ENCODE measurements at places on chromosomes 12 and 14.

DNA sequence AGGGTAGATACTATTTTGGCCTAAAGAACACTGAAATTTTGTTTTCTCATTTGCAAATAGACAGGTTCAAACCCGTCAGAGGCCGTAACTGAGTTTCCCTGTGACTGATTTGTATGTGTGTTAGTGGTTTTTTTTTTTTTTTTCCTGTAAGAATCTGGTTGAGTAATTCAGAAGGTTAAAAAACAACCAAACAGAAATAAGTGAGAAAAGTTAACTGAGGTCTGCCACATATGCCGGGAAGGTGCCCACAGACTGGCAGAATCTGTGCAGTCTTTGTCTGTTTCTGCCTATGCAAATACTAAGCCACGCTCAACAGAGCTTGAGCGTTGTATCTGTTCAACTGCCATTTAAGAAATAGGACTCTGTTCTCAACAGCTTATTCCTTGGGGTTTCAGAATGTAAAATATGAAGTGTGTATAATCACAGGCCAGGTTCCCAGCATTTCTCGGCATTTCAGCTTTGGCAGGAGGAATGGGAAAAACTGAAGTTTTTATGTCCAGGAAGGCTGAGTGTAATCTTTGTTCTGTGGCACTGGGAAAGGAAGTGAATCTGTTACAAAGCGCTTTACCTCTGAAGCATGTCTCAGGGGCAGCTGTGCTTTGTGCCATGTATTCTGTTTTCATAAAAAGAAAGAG is 181.9 kb downstream of the PRKCH start:
- DNase-seq, result no peak

DNA sequence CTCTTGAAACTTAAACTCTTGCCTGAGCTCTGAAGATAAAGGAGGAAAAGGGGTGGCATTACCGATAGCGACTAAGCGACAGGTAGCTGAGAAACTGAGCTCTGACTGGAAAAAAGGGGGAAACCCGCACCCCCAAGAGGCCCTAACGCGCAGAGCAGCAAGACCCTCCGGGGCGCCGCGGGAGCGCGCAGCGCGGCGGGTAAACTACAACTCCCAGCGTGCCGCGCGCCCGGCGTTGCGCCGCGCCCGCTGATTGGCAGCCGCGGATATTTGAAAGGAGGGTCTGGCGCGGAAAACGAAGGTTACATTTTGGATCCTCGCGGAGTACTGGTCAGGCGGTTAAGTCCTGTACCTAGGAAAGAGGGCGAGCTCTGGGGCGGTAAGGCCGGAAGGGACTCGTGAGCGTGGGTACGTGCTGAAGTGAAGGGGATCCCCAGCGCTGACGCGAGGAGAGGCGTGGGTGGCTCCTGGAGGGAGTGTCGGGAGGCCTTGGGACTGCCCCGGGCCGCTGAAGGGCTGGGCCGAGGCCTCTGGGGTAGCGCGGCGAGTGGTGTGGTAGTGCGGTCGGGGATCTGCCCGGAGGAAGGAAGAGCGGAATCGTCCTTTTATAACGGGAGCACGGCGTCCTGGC is at the start of gene ESPL1:
Gene ESPL1, plus strand, starts transcription at position 301 of the 631 bp plus-strand sequence. CDS start 468 bp downstream, outside the sequence.
- peak; percentile 81 for DNase-seq

DNA sequence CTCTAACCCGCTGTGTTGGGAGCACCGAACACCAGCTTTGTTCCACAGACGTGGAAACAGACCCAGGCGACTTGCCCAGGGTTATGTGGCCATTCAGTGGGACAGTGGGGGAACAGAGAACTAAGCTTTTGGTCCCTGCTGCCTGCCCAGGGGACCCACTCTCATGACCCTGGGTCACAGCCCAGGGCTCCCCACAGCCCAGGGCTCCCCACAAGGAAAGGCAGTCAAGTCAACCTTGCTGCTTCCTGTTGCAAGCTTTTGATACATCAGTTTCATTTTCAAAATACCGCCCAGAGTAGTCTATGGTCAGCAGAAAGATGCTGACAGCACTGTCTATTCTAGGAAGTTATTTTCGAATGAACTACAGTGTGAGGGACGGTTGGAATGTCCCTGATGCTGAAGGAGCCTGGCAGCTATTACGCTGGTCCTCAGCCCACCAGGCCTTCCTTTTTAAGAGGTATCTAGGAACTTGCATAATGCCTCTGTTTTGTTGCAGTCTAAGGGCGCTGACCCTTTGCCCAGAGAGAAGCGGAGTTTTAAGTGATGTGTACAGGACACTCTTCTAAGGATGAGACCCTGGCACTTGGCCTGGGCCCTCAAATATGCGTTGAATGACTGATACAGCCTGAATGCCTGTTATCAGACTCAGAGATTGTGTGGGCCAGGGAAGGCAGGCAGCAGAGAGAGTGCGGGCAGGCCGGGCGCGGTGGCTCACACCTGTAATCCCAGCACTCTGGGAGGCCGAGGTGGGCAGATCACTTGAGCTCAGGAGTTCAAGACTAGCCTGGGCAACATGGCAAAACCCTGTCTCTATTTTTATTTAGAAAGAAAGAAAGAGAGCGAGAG is 12.6 kb upstream of the TTC7B start:
- no peak for DNase-seq

GRCh38 chr14:72457641-72458040 is 436.3 kb downstream of the DPF3 start:
- no peak for DNase-seq

DNA sequence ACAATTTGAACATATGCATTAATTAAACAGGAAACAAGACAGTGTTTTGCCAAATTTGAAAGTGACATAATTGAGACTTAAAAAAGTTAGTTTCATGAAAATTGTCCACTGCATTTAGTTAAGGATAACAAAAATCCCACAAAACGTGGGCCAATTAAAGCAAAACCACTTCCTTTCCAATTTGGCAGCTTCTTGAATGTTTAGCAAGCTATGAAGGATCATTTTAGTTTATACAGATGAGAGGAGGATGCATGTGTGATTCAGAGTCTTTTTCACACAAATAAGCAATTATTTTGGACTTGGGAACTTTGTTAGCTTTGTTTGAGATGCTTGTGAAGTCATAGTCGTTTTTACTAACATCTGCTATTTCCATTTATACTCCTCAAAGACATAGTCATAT is 109.6 kb downstream of the ATXN7L3B start:
- DNase-seq, result no peak

DNA sequence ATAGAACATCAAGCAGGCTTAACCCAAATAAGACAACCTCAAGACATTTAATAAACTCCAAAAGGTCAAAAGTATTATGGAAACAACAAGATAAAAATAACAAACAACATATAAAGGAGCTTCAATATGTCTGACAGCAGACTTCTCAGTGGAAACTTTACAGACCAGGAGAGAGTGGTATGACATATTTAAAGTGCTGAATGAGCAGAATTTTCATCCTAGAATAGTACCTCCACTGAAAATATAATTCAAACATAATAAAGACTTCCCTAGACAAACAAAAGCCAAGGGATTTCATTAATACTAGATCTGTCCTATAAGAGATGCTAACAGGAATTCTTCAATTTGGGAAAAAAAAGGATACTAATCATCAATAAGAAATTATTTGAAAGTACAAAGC is 1005.0 kb downstream of the TMTC2 start:
- no peak for DNase-seq

GRCh38 chr12:74906224-74906623 is 303.4 kb downstream of the KCNC2 start:
- no peak for DNase-seq

DNA sequence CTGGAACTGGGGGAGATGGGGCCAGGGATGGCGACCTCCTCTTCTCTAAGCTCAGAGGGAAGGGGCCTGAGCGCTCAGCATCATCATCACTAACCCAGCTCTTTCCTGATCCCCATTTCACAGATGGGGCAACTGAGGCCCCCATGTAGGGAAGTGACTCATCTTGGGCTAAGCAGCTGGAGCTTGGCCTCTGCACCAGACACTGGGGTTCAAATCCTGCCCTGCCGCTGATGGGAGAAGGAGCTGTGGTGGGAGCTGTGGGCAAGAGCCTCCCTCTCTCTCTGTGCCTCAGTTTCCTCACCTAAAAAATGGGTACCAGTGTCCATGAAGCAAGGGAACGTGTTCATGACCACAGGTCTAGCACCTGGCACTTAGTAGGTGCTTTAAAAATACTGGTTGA is 2.6 kb upstream of the TRPV4 start:
- no peak for DNase-seq

DNA sequence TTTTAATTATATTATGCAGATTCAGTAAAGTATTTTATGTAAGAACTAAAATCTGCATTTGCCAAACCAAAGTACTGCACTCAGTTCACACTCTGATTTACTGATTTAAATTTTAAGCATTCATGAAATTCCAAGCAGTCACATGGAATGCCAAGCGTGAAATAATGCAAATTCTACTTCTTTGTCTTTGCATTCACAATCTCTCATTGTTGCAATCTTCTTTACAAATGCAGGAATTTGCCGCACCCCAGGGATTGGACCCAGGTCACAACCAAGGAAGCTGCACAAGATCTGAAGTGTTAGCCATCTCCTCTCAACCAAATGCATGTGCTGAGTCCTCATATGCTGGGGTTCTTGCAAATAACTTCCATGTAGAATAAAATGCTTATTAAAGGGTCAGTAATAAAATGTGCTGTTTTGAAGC is 71.9 kb downstream of the TUNAR start:
- no peak for DNase-seq

DNA sequence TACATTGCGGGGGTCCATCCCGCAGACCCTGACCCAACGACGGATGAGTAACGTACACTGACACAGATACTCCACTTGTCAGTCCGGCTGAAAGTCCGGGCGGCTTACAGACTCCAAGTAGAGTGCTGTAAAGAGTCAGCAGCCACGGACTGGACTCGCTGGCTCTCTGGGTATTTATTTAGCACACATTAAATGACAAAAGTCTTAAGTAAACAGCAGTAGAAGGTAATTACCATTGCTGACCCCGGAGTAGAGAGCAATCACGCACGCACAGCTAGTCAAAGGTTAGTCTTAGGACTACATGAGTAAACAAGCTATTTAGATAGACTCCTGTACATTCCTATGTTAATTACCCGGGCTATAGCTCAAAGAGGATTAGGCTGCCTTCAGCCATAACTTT is 780.9 kb downstream of the RPS29 start:
- no peak for DNase-seq

GRCh38 chr12:66662179-66662578 is 16.7 kb downstream of the GRIP1 start:
- DNase-seq, result no peak

- DNase-seq, result no peak
These were observed 438.3 kb upstream of the SEL1L start for GRCh38 chr14:81971911-81972310.

DNA sequence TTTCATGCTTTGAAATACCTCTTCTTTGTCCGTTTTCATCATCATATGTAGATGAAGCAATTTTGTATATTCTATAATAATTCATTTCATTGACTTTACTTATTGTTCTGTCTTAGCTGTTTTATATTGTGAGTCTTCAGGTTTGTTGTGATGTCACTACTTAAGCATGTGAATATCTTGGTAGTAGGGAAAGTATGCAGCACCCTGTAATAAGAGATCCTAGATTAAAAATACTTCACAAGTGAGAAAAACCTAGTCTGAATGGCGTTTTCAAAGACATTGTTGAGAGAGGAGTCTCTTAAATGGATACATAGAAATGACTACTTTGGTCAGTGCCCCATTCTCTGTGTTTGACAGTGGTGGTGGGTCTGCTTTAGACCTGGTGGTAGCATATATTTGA is 61.4 kb downstream of the SLC16A7 start:
- no peak for DNase-seq

DNA sequence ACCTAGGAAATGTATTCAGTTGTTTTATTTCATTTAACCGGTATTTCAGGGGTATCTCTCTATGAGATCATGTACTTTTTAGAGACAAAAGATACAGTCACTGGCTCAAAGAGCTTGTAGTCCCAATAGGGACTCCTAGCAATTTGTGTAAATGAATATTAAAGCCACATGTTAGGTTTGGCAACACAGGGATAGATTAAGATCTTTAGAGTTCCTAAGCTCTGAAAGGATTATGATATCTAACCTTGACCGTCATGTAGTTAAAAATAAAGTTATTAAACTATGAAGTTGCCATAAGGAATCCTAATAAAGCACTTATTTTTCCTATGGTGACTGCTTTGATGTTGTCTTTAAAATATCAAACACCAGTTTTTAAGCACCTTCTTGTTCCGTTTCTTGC is 100.4 kb upstream of the FGD4 start:
- no peak for DNase-seq

GRCh38 chr14:55798406-55798805 is 218.4 kb downstream of the KTN1 start:
- DNase-seq, result no peak

GRCh38 chr14:39265033-39265432 is 31.3 kb downstream of the MIA2 start:
- peak; percentile 33 for DNase-seq

All from SJCRH30 (cell line).